ENCODE measurements at places on chromosomes 2 and 18.

GRCh38 chr2:43699761-43700160 is 23.5 kb upstream of the C1GALT1C1L start:
- DNase-seq, result no peak

DNA sequence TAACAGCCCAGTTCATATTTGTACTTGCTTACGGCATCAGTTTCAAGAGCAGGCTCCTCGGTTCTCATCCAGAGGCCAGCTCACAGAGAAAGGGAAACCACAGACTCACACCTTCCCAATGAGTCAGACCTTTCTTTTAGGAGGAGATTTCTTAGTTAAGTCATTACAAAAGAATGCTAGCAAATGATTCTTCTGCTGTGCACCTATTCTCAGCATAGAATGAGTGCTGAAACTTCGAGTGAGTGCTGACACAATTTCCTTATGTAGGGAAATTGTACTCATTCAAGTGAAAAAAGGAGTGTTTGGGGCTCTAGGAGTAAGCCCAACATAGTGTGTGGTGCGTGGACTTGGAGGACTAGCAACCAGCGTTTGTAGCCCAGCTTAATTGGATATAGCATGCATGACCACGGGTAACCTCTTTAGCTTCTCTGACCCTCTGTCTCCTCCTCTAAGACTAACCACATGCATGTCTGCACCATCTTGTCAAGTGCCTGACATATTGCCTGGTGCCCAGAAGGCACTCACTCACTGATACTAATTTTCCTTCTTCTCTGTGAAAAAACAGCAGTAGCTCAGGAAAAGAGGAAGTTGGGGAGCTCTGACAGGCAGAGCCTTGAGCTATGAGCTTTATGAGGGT is 87.0 kb downstream of the ALPK2 start:
- peak; percentile 34 for DNase-seq

DNA sequence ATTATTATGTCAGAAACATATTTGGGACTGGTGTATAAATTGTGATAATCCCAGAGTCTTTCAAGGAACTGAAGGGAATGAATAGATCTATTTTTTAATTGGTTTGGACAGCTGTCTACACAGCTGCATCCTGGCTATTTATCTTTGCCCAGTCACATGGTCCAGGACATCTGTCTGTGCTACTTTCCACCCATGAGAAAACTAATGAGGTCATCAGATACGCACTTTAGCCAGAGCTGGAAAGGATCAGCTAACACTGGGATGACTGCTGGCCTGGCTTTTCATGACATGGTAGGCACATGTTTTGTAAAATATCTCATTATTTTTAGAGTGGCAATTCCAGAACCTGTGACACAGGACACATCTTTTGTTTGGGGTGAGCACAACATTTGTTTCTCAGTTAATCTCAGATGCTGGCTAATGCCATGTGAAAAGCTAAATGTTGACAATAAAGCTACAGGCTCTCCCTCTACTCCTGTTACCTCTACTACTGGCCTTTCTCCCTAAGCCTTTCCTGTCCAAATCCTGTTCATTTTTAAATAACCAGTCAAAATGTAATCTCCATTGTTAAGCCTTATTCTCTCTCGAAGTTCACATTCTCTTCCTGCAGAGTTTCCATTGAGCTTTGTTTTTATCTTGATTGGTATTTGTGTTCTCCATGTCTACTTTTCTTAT is 500.7 kb downstream of the RIT2 start:
- DNase-seq, result no peak

- DNase-seq, result no peak
These were observed 429.1 kb upstream of the PKDCC start for GRCh38 chr2:41618754-41619153.

DNA sequence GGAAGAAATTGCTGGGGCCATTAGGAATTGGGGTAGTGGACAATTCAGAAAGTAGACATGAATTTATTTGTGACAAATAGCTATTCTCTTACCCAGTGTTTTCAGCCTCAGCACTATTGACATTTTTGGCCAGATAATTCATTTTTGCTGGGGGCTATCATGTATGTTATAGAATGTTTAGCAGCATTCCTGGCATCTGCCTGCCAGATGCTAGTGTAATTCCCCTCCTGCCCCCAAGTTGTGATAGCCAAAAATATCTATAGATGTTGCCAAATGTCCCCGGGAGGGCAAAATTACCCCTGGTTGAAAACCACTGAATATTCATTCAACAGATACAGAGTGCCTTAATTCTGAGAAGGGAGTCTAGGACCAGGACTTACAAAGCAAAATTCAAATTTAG is 183.6 kb downstream of the BABAM2 start:
- no peak for DNase-seq

GRCh38 chr2:98419977-98420725 is 24.5 kb upstream of the INPP4A start:
- DNase-seq, result no peak

DNA sequence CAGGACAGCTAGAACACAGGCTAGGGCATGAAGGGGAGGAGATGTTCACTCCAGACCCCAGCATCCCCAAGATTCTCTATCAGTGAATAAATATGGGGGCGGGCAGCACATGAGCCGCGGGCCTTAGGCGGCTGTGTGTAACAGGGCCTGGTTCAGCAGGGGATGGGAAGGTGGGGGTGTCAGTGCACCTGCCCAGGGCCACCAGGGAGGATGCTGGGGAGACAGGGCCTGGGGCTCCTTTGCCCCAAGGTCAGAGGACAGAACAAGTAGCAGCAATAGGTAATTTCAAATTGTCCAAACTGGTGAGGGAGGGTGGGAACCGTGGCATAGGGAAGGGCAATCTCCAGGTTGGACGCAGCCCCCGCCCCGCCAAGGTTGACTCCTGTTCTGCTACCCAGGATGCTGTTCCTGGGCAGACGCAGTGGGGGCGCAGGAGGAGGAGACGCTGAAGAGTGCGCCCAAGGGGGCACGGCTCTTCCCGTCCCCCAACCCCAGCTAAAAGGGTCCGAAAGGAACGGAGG is 16.2 kb downstream of the CYP26B1 start:
- no peak for DNase-seq

GRCh38 chr2:106113361-106113966 is 80.6 kb downstream of the UXS1 start:
- no peak for DNase-seq

DNA sequence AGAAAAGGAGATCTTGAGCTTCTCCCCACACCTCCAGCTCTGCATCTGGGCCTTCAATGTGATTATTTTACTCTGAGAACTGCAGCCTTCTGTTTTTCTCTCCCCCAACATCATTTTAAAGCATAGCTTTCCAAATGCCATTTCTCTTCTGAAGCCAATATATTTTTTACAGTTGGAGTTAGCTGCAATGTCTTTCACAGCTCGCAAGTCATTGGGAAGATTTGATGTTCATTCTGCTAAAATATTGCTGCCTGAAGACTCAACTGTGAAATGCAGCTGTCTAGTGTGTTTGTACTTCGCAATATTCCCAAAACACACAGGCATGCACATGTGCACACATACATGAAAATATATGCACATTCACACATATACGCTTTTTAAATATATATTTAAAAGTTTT is 295.3 kb downstream of the LRRTM1 start:
- DNase-seq, result no peak

GRCh38 chr18:63322908-63323634 is 3.5 kb upstream of the BCL2 start:
- DNase-seq, result peak; percentile 41

DNA sequence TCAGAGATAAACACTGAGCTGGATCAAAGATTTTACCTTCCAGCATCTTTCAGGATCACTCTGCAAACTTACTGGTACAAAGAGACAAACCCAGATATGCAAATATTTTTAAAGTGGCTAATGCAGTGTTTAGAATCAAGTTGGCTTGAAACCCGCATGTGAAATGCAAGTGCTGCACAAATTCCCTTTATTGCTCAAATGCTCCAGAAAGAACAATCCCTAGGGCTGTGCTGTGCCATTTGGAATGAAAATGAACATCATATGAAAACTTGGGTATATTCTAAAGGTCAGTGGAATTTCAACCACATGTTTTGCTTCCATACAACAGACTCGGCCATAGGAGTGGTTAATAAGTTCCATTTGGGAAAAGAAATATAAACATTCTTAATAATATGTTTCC is 139.1 kb downstream of the VWC2L start:
- DNase-seq, result no peak

- DNase-seq, result no peak
These were observed 269.2 kb downstream of the NYAP2 start for GRCh38 chr2:225668606-225669266.

- no peak for DNase-seq
These were observed 230.6 kb upstream of the ID2 start for GRCh38 chr2:8451273-8451672.

GRCh38 chr2:169119123-169119760 is 49.9 kb downstream of the DHRS9 start:
- no peak for DNase-seq

GRCh38 chr2:16113568-16113967 is 173.2 kb downstream of the MYCN start:
- DNase-seq, result no peak

- DNase-seq, result no peak
These were observed 112.5 kb downstream of the AP1S3 start for GRCh38 chr2:223724861-223725260.

DNA sequence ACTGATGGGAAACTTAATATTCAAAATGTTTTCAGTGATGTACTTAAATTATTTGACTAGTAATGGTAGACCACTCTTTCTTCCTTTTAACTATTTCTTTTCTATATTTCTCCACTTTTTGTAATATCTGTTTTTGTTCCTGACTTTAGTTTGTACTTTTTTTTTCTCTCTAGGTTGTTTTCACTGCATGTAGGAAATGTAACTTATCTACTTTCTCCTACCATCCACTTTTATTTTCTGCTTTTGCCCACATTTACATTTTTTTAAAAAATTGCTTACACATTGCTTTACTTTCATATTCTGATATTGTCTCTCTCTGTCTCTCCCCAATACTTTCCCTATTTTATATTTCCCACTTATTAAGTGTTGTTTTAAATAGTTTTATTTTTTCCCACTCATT is 47.0 kb downstream of the ZNF407 start:
- DNase-seq, result no peak

- no peak for DNase-seq
These were observed 397.7 kb downstream of the TRIB2 start for GRCh38 chr2:13114391-13114790.

- DNase-seq, result no peak
These were observed 14.8 kb downstream of the SLC66A2 start for GRCh38 chr18:79936641-79937040.

DNA sequence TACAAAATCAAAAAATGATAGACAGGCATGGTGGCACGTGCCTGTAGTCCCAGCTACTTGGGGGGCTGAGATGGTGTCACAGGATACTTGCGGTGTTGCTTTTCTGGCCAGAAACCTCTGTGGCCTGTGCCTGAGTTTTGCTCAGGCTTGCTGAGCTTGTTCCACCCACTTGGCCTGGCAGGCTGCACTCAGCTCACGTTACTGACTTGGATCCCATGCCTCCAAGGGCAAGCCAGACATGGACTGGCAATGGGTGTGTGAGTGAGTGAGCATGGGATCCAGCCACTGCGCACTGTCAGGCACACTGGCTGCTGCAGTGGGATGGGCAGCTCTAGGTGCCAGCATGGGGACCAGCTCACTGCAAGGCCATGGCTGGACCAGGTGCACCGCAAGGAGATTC is 67.9 kb downstream of the NCAPH start:
- no peak for DNase-seq

DNA sequence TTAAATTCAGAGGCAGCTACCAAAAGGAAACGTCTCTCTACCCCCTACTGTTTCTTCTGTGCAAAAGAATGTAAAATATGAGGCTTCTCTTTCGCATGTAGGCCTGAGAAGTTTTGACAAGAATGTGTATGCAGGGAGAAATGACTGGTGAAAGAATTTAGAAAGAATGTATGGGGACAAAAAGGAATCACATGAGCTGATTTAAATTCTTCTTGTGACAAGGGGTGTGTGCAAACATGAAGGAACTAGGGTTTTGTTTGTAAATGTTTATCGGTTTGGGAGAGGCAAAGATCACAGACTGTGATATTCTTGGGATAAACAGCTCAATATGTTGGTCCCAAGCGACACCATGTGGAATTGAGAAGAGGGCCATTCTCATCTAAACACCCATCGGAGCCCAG is 345.2 kb upstream of the VRK2 start:
- DNase-seq, result no peak

DNA sequence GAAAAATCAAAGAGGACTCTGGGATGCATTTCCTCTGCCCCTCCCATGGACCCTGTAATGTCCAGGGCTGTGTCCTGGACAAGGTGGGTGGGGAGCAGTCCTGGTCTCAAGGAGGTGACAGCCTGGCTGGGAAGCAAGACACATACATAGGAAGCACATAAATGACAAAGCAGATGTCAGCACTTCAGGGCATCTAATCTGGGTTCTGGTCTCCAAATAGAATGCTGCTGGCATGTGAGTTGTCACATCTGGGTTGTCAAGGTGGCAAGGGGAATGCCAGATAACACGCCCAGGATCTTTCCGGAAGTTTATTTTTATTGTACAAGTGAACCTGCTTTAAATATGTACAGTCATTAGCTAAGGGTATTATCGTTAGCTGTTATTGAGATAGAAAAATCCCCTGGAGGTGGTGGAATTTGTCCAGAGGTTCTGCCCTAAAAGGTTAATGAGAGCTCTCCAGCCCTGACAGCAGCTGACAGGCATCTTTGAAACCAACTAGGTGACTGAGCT is 5.6 kb downstream of the IL1F10 start:
- no peak for DNase-seq

- no peak for DNase-seq
These were observed 71.9 kb downstream of the TAF4B start for GRCh38 chr18:26298107-26298506.

GRCh38 chr2:80255918-80256781 is 48.4 kb downstream of the LRRTM1 start:
- DNase-seq, result no peak

GRCh38 chr2:175844169-175844568 is 157.9 kb downstream of the LNPK start:
- no peak for DNase-seq

DNA sequence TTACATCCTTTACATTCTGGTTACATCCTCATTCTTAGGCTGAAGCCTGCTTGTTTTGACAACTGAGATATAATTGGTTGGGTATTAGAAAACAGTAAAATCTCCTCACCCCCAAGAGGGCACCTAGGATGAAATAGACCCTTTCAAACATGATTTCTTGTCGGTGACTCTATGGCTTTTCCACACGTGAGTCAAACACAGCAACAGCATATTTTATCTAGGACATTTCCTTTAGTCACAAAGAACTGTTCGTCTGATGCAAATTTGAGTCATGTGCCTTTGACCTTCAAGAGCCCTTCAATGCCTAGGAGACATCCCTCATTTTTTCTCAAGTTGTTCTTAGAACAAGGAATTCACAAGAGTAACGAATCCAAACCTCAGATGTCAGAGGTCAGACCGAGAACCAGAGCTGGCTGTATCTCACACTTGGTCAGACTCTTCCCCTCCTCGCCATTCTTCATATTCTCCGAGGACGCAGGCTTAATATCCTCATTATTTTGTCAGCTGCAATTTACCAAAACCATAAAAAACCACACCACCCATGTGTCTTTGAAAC is 60.5 kb upstream of the ALKAL2 start:
- no peak for DNase-seq

DNA sequence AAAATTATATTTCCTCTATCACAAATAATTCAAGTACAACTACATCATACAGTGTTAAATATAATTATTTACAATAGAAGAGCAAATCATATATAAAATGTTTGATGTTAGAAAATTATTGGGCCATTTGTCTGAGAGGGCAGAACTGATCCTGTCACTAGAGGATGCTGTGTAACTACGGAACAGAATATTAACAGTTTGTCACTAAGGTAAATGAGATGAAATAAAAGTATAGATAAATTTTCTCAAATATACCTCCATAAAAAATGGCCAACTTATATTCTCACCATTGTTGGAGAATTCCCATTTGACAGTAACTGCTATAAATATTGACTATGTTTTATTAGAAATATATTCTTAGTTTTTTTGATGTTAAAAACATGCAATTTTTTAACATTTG is 1067.4 kb upstream of the DDX18 start:
- DNase-seq, result no peak

All from stimulated activated CD4-positive, alpha-beta T cell treated with anti-CD3 and anti-CD28 coated beads, Interleukin-12 subunit alpha, Interleukin-12 subunit beta, amount 100 ng/mL, for 4 hours (primary cell).